Activated CD8-positive, alpha-beta T cell treated with anti-CD3 and anti-CD28 coated beads, Interleukin-2, amount 10 ng/mL, durations not matched to agents 7 days and 5 days (primary cell): ENCODE measurements at places on chromosomes 1 and 21. TPM values are rescaled to one million over a fixed set of nuclear protein-coding genes. Genes with fewer than 3 reads are reported as not detected.

The EIF4G3 gene
- 37.9 TPM for total RNA-seq

The SLC30A10 gene
- not detected for total RNA-seq

The IKBKE gene
- total RNA-seq: 68.3 TPM

The KCNN3 gene
- not detected for total RNA-seq

The STRIP1 gene
- 33.2 TPM for total RNA-seq

The RBM8A gene
- 204 TPM for total RNA-seq

The TTLL7 gene
- 1.1 TPM for total RNA-seq

The PSRC1 gene
- 40.7 TPM for total RNA-seq

The YARS1 gene
- total RNA-seq: 189 TPM

The DMAP1 gene
- 34.9 TPM for total RNA-seq

The MYCL gene
- not detected for total RNA-seq

The LCE1A gene
- not detected for total RNA-seq

The ZNF644 gene
- total RNA-seq: 49.4 TPM

The OMA1 gene
- total RNA-seq: 23.9 TPM

The TPTE gene
- not detected for total RNA-seq

The FLG2 gene
- total RNA-seq: not detected
